ENCODE measurements at places on chromosomes 7 and 10. TPM values are rescaled to one million over a fixed set of nuclear protein-coding genes. Genes with fewer than 3 reads are reported as not detected.

CDHR3 gene
- total RNA-seq, result 0.30 TPM

NACAD gene
- total RNA-seq, result 0.09 TPM

EBLN1 gene
- not detected for total RNA-seq

GPR26 gene
- not detected for total RNA-seq

DNA sequence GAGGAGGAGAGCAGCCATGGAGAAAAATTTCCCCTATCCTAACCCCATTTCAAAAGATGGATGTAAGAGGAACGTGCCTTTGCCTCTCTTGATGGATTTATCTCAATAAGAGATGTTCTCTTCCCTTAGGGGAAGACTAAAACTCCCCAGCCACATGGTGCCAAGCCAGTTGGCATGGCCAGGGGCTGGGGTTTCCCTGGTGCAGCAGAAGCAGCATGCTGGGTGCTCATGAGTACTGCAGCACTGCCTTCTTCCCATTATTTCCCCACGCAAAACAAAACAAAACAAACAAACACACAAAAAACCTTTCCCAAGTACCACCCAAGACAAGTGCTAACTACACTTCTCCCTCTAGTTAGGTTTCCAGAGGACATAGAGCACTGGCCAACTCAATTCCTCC is 97.2 kb downstream of the DOCK4 start:
- H3K27ac ChIP-seq, result no peak overlapping the region
- no peak for DNase-seq
- H3K27me3 ChIP-seq, result peaks cover 7% of the 10 kb centered on the region
- no peaks in the 10 kb centered on the region for H3K4me1 ChIP-seq
- no peak overlapping the region for H3K4me3 ChIP-seq

- H3K4me1 ChIP-seq, result peaks cover 5% of the 10 kb centered on the region
- no peak for DNase-seq
- no peak overlapping the region for H3K4me3 ChIP-seq
- no peak overlapping the region for H3K27ac ChIP-seq
- no peaks in the 10 kb centered on the region for H3K36me3 ChIP-seq
- peaks cover 13% of the 10 kb centered on the region for H3K27me3 ChIP-seq
Measured at GRCh38 chr7:116652793-116653192, 19.2 kb upstream of the MET start.

GRCh38 chr7:124071843-124072242 is 39.0 kb upstream of the TMEM229A start:
- no peak for DNase-seq
- no peak overlapping the region for H3K27ac ChIP-seq
- H3K4me3 ChIP-seq, result no peak overlapping the region
- H3K36me3 ChIP-seq, result no peaks in the 10 kb centered on the region
- no peaks in the 10 kb centered on the region for H3K4me1 ChIP-seq

DNA sequence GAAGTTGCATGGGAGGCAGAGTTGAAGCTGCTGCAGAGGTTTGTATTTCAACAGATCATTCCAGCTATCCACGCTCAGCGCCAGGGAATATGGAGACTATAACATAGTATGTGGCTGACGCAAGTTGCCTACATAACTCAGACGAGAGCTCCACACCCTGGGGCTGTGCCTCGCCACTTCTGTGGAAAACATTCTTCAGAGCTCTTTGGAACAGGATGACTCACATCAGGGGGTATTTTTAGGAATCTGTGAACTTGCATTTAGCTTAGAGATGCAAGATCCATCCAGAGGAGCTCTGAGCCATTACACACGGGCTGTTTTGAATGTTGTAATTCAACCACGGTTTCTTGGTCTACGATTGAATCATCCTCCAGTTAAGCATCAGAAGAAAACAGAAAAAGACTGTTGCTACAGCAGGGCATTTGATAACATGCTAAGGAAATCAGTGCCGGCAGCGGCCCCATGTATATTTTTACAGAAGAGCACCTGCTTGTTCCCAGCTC is 481.5 kb upstream of the AKR1E2 start:
- peaks cover 11% of the 10 kb centered on the region for H3K4me1 ChIP-seq
- no peak for DNase-seq
- no peaks in the 10 kb centered on the region for H3K27me3 ChIP-seq
- H3K27ac ChIP-seq, result no peak overlapping the region
